ENCODE measurements at places on chromosomes 6 and 20. TPM values are rescaled to one million over a fixed set of nuclear protein-coding genes. Genes with fewer than 3 reads are reported as not detected.

- DNase-seq: no peak
Measured at GRCh38 chr20:2171266-2171790, 69.7 kb downstream of the STK35 start.

DNA sequence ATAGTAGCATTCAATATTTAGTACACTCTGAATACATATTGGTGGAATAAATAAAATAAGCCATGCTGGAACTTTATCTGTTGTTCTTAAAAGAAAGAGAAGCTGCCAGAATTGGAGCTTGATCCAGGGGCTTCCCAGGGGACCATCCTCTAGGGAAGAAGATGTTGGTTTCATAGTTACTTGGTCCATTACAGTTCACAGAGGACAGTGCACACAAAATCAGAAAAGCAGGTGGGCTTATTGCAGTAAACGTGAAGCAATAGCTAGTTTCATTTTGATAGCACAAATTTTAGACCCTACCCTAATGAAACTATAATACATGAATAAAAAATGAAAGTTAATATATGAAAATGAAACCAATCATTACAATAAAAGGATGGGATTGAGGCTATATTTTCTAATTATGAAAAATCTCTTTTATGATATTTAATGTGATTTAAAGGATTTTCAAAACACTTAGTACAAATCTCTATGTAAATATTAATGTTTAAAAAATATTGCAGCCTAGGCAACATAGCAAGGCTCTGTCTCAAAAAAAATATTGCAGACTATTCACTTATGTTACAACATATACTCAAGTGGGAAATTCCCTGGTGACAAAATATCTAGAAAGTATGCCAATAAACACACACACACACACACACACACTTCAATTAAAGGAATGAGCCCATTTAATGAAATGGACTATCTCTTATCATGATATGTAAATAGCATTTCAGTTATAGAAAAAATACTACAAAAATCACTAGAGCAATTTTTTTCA is 227.0 kb upstream of the MARCKS start:
- DNase-seq: no peak

GRCh38 chr6:54758340-54758739 is 88.2 kb upstream of the FAM83B start:
- no peak for DNase-seq

GRCh38 chr6:5121479-5121878 is 36.3 kb downstream of the PPP1R3G start:
- no peak for DNase-seq

DNA sequence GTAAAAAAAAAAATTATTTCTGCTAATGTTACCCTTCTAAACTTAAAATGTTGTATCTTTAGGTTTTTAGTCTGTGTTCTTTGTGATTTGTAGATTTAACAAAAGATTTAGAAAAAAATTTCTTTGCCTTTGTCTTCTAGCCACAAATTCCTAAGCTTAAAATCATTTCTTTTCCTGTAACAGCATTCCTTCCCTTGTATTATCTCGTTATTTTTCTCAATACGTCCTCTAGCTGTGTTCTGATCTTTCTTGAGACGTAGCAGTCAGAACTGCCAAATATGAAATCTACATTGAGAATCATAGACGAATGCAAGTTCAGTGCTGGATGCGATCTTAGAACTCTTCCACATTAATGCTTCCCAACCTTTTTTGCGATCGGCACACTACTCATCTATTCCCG is 283.1 kb downstream of the UTRN start:
- no peak for DNase-seq

Gene TNXB
- total RNA-seq: 0.60 TPM

Gene TPX2
- total RNA-seq: 50.7 TPM

Data from HFFc6 (cell line).